ENCODE measurements at places on chromosomes 1 and 21.
A peak's percentile ranks its signal among the peaks of the same experiment; 100 is the strongest.

DNA sequence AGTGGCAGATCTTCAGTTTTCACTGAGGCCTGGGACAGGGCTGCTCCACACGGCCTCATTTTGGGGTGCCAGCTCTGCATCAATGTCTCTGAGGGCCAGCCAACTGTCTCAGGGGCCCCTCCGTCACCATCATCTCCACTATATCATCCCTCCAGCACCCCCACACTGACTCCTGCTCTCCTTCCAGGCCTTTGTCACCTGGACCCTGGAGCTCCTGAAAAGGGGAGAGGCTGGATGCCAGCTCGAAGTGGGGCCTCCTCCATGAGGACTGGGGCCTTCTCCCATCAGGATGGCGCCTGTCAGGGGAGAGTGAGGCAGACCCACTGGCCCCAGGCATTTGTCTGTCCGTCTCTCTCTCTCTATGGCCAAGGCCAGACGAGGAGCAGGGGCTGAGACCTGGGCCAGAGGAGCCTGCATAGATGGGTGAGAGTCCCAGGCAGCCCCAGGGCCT, 44.7 kb upstream of the LRP8 start:
- peak; percentile 59 for DNase-seq

GRCh38 chr1:215645861-215646260, 78.8 kb downstream of the KCTD3 start:
- DNase-seq: no peak

GRCh38 chr1:226986496-226987178, 46.5 kb downstream of the COQ8A start:
- DNase-seq: no peak

- DNase-seq: no peak
Measured at GRCh38 chr21:38284216-38284615, 27.4 kb downstream of the KCNJ15 start.

DNA sequence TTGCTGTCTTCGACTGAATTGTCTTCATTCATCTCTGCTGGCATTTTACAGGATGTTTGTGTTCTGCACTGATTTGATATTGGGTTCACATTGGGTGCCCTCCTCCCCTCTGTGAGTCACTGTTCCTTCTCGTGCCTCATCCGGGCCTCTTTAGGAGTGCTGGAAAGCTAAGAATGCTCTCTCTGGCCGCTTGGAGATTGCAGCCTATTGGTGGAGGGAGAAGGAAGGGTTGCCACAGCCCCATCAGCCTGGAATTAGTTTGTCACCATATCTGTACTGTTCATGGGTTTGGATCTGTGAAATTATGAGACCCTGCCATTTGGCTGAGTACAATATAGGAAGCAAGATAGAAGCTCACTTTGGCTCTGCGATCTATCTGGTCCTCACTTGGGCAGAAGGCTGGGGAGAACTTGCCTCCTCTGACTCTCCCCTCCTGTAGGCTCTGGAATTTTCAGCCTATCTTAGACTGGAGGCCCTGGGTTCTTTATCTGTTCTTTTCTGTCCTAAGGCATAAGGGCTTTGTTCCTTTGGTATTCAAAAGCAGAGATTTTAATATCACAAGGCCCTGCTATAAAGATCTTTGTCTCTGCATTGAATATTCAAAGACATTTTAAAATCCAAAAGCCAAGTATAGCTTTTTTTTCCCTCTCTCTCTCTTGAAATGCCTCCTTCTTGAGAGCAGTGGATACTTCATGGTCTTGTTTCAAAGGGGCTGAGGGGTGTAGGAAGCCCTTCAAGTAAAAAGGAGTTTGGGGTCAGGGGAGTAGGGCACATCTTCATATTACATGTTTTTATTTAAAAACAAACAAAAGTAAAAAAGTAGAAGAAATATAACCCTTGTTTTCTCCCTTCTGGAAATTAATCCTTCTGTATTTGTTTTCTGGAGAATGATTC, 347.9 kb downstream of the ZP4 start:
- peak; percentile 62 for DNase-seq

GRCh38 chr1:25033030-25033827, 103.2 kb upstream of the RUNX3 start:
- DNase-seq: no peak

- DNase-seq: no peak
Measured at GRCh38 chr1:39576016-39576657, 453 bp downstream of the PABPC4 start.

DNA sequence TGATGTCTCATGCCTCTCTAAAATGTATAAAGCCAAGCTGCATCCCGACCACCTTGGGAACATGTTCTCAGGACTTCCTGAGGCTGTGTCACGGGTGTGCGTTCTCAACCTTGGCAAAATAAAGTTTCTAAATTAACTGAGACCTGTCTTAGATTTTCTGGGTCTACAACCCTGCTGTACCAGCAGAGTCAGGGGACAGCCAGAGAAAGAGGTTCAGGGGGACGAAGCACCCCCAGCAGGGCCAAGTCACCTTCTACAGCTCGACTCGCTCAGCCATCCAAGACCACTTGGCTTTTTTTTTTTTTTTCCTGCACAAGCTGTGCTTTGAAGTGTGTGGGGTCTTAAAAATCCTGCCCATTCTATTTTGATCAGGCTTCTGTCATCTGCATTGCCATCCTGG, 28.5 kb upstream of the PDE9A start:
- DNase-seq: no peak

GRCh38 chr1:226425004-226425378, 17.1 kb upstream of the PARP1 start:
- DNase-seq: no peak

- DNase-seq: no peak
Measured at GRCh38 chr1:226964068-226964425, 24.0 kb downstream of the COQ8A start.

DNA sequence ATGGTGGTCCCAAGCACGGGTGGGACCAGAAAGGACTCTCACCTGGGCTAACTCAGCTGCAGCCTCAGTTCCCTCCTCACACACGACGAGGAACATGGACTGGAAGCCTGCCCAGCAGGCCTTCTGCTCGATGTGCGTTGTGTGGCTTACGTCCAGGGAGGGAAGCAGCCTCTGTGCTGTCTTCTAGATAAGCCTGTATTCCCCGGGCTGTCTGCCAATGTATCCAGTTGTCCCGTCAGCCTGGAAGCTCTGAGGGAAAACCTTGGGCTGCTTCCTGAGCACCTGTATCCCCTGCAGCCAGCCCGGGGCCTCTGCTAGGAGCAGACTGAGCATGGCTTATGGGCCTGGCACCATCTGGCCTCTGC, 10.5 kb downstream of the PCSK9 start:
- no peak for DNase-seq

- no peak for DNase-seq
Measured at GRCh38 chr1:234148350-234148749, 224.9 kb upstream of the COA6 start.

DNA sequence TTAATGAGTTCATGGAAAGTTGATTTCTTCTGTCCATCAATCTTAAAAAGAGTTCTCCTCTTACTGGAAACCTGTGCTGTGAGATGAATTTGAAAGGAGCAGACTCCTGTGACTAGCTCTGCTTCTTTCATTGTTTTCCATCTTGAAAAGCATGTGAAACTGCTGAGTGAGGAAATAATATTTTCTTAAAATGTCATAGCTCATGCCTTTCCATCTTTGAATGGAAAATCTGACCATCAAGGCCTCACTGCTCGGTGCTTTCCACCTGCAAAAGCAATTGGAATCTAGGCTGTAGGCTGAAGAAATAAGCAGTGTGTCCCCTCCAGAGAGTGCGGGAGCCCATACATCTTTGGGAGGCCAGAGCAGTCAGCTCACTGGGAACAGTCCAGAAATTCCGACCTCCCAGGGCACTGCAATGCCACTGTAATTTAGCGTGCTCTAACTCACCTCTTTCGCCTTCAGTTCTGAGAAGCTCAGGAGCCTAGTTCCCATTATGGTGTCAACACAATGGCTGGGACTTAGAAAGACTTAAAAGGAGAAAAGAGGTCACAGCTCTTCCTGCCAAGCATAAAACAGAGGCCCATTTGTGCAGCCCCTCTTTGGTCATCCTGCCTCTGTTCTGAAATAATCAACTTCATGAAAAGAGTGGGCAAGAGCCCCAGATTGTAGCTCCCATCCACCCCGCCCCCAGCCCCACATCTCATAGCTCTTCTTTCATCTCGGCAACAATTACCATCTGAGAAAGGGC, 50.4 kb upstream of the F3 start:
- DNase-seq: no peak

DNA sequence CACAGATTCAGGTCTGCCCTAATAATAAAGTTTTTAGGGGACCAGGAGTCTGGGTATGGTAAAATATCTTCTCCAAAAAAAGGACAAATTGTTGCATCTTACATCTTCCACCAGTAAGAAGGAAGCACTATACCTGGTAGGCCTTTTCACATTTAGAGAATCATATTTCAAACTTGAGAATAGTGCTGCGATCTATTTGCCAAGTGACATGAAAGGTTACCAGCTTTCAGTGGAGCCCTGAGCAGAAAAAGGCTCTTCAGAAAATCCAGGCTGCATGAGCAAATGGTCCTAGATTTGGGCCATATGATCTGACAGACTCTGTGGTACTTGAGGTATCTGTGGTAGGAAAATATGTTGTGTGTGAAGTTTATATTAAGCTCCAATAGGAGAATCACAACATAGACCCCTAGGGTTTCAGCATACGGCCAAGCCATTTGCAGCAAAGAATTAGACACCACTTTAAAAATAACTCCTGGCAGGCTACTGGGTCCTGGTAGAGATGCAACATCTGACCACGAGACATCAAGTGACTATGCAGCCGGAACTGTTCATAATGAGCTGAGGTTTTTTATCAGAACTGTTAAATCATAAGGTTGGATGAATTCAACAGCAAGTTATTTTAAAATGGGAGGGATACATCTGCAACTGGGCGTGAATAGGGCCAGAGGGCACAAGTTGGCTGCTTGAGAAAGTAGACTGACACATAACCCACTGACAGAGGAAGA, 38.6 kb upstream of the CCDC190 start:
- DNase-seq: no peak
